Erythroblast (primary cell): ENCODE measurements at places on chromosomes 5 and 9.

- no peak for DNase-seq
Measured at GRCh38 chr9:118362123-118362522, 657.9 kb downstream of the TLR4 start.

- DNase-seq: no peak
Measured at GRCh38 chr5:61837788-61838187, 468.2 kb upstream of the KIF2A start.

DNA sequence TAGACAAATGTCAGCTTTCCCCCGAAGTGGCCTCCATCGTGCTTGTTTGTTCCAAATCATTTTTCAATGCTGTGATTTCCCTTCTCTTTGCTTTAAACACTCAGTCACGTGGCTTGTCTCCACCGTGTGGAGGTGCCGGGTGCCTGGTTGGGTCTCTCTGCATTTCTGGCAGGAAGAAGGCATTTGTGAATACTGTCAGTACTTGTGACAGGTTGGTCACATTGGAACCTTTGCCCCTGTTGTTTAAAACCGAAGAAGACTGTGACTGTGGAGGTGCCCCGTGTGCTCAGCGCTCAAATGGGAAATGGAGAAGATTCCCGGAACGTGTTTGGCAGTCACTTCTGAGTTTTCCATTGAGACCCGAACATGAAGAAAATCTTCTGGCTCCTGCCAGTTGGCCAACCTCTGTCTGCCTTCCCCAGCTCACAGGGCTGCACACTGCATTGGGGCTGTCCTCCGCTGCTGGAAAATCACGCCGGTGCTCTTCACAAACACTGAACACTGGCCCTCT lies 74.6 kb downstream of the LMNB1 start:
- no peak for DNase-seq

GRCh38 chr9:120755810-120756434 lies 37.3 kb downstream of the FBXW2 start:
- peak; percentile 82 for DNase-seq

DNA sequence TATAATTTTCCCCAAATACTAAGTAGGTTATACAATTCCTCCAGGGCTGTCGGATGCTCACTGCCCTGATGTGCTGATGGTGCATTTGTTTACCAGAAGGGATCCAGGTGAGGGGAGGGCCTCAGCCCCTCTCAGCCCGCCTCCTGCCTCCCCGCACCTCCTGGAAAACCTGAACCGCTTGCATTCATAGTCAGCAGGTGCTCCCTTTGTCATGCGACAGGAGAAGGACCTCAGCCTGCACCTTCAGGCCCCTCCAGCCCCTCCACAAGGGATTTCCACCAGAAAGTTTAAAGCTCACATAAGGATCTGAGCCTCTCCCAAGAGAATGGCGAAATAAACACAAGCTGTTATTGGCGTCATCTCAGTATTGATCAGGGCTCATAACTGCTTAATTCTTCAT lies 36.5 kb upstream of the NTNG2 start:
- DNase-seq: no peak

- DNase-seq: no peak
Measured at GRCh38 chr9:112754578-112754977, 4.0 kb downstream of the SNX30 start.

DNA sequence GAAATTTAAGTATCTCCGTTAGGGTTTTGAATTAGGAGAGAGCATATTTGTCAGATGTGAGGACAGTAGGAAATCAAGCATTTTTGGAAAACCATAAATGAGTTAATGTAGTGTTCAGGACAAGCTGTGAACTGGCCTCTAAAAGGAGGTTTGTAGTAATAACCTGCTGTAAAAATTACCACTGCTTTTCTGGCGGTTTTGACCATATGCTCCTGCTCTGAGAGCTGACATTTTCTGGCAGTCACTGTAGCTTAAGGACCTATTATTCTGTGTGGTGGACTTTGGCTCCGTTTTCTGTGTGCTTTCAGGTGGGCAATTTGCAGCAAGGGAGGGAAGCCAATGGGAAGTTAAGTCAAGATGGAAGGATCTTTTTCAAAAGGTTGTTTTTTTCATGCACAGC lies 111.1 kb downstream of the SGCD start:
- DNase-seq: no peak

DNA sequence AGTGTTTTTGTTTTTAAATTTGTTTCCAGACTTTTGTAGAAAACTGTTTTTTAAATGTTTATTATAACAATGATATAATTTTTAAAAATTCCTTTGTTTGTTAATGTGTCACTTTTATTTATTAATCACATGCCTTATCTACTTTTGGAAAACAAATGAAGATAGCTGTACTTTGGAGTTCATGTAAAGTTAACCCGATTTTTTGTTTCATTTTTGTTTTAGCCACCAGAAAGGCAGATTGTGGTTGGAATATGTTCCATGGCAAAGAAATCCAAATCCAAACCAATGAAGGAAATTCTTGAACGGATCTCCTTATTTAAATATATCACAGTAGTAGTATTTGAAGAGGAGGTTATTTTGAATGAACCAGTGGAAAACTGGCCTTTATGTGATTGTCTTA lies 13.1 kb downstream of the PPIP5K2 start:
- DNase-seq: no peak

DNA sequence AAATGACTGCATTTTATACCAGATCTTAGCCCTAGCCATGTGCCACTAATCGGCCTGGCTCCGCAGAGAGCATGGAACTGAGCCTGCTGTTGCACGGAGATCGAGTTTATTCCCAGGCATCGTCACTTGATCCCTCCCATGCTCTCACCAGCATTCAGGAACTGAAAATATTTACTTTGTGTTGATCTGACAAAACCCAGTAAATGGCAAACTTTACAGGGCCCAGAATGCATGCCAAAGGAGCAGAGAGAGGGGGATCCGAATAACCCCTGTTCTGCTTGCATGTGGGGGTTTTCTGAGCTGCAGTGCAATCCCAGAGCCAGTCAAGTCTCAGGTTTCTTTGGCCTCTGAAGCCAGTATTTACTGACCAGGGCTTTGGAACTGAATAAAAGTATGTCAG lies 87.3 kb downstream of the GAS1 start:
- DNase-seq: no peak

GRCh38 chr5:58455066-58455465 lies 4.8 kb downstream of the PLK2 start:
- no peak for DNase-seq

DNA sequence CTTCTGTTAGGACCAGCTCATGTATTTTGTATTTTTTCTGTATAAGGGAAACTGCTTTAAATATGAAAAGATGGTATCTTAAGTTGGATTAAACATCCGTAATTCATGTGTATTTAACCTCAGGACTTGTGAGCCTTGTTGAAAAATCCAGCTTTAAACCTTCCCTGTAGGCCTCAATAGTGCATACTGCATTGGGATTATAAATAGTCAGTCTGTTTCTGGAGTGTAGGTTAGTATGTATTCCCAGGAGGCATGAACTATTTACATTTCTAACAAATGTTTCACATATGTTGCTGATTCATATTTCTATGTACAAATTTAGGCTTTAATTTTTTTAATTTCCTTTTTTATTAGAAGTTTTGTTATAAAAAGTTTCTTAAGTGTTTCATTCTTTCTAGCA lies 137.9 kb upstream of the GRHPR start:
- DNase-seq: no peak

GRCh38 chr5:178069909-178070308 lies 43.4 kb upstream of the N4BP3 start:
- DNase-seq: peak; percentile 41

- no peak for DNase-seq
Measured at GRCh38 chr5:120872297-120872696, 408.2 kb downstream of the PRR16 start.

DNA sequence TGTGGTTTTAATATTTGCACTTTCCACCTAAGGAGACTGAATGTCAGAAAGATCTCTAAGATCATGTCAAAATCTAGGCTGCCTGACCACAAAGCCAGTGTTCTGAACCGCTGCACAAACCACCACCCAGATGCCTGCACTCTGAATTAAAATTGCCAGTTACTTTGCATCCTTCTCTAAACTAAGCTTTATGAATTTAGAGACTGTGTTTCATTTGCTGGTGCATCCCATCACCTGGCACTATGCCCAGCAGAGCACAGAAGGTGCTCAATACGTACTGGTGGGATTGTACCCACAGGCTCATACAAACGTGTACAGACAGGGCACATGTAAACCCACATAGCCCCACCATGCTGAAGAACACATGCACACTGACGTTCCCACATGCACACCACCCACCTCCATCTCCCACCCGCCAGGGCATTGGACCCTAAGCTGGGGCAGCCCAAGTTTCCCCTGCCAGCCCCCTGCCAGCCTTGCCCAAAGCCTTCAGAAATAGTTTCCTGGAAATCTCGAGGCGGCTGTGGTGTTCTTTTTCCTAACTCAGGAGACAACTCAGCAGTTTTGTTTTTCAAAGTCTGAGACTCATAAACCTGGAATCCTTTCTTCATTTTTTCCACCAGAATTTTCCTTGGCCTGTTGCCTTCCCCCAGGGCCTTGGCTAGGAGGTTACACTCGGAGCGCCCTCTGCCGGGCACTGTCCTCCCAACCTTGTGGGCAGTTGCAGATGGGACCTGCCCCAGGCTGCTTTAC lies 9.6 kb upstream of the TRAF1 start:
- DNase-seq: peak; percentile 81

- no peak for DNase-seq
Measured at GRCh38 chr5:151745071-151745705, 13.2 kb downstream of the ATOX1 start.

- no peak for DNase-seq
Measured at GRCh38 chr5:149162401-149163084, 21.2 kb downstream of the ABLIM3 start.

DNA sequence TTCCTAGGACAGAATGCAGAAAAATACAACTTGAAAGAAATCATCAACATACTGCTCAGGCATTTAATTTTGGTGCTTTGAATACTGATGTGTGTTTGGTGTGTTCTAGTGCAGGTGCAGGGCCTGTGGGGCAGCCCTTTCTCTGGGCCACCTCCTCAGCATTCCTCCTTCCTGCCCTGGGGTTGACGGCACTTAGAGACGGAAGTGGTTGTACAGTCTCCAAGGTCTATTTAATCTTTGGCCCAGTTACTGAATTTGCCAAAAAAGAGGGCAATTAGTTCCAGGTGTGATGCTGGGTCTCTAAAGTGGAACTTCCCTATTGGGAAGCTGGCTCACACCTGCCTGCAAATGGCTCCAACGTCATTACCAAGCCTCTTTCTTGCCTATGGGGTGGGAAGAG lies 269.0 kb downstream of the SH3GL2 start:
- no peak for DNase-seq

DNA sequence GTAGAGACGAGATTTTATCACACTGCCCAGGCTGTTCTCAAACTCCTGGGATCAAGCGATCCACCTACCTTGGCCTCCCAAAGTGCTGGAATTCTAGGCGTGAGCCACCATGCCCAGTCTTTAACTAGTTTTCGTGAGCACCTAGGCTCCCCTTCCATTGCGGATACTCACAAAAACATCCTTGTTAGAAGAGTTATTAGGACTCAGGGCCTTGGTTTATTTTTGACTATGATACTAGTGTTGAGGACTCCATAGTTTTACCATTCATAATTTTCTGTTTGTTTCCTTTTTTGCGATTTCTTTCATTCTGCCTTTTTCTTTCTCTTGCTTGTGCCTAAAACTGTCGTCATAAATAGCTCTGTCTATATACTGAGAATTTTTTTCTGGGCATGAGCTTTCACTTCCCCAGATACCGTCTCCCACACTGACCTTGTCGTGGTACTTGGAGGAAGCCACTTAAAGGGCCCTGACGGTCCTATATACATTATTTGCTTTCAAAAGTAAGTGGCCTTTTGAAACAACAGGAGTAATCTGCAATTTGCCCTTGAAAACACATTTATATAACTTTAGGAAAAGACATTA lies 5.2 kb downstream of the F2R start:
- no peak for DNase-seq

DNA sequence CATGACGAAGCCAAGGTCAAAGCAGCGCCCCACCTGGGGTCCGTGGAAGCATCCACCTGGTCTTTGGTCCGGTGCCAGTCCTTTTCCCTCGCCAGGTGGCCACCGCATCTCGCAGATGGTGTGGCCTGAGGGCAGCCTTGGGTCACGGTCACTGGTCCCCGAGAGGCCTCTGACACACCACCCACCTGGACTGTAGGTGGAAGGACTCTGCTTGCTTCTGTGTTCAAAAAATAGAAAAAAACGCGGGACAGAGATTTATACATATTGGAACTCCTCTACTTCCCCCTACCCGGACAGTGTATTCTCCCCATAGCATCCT lies 466 bp upstream of the TTC39B start:
- no peak for DNase-seq
